CD4-positive, alpha-beta T cell treated with Interferon gamma for 1 hour (primary cell): ENCODE measurements at places on chromosomes 13 and 19.
A peak's percentile ranks its signal among the peaks of the same experiment; 100 is the strongest.

- no peak for DNase-seq
Measured at GRCh38 chr19:13153569-13154240, 3.5 kb downstream of the IER2 start.

- DNase-seq = no peak
Measured at GRCh38 chr13:26051231-26051656, 572 bp downstream of the SHISA2 start.

GRCh38 chr13:76848596-76848995 lies 37.6 kb downstream of the KCTD12 start:
- no peak for DNase-seq

DNA sequence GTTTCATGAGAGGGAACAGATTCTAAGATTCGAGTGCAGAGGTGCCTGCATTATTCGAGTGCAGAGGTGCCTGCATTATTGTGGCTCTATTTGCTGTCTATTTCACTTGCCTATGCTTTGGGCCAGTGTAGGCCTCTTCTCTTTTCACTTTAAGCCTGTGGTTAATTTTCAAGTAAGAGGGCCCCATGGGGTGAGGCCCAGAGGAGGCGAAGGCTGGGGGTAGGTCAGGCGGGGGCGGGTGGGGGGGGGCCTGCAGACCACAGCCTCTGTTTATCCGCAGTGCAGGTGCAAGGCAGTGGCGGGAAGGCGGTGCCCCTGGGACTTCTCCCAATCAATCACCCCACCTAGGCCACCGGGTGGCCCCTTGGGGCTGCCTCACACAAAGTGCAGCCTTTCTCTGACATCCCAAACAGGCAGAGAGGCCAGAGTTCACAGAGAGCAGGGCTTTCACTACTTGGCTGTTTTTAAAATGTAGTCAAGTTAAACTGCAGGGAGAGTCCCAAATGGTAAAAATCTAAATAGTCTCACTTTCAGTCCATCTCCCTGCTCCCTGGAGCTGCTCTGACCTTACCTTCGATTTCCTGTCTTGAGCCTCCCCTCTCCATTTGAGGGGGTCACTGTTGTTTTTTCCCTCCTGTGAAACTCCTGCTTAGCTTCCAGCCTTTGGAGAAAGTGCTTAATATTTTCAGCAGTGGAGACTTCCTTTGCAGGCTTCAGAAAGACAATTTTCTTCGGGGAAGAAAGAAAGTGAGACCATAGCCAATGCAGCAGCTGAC lies 249.0 kb downstream of the DLEU7 start:
- peak; percentile 68 for DNase-seq

- DNase-seq = no peak
Measured at GRCh38 chr13:93356469-93356868, 129.9 kb downstream of the GPC6 start.

DNA sequence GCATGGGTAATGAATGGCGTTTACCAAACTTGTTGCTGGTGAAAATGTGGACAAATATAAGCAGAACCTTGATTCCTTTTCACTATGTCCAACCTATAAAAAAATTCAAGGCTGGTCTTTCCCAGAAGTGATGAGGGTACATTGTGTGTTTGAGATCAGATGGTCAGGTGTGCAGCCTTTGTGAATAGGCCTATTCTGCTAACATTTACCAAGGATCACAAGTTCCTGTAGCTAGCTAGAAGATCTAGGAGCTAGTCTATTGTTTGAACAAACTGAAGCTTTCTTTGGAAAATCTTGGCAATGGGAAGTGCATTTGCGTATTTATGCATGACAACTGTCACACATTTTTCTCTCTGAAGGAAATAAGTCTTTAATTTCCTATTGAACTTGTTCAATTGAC lies 489.6 kb downstream of the KLF5 start:
- DNase-seq = no peak

GRCh38 chr13:76813000-76813691 lies 73.1 kb downstream of the KCTD12 start:
- no peak for DNase-seq

- no peak for DNase-seq
Measured at GRCh38 chr13:75764251-75764925, 128.3 kb downstream of the LMO7 start.

- no peak for DNase-seq
Measured at GRCh38 chr19:28857967-28858366, 355.0 kb downstream of the UQCRFS1 start.

GRCh38 chr19:32172566-32173160 lies 172.7 kb upstream of the ZNF507 start:
- DNase-seq = no peak

GRCh38 chr13:28425793-28426192 lies 69.1 kb downstream of the FLT1 start:
- no peak for DNase-seq

DNA sequence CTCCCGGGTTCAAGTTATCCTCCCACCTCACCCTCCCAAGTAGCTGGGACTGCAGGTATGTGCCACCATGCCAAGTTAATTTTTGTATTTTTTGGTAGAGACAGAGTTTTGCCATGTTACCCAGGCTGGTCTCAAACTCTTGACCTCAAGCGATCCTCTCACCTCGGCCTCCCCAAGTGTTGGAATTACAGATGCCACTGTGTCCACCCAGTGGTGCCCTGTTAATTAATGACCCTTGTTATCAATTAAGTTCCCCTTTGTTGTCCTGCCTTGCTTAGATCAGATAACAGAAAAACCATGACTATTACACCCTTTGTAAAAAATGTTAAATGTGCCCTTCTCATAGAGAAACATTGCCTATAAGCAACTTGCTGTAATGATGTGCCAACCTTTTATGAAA lies 34.4 kb upstream of the IGFL1 start:
- no peak for DNase-seq

GRCh38 chr13:112513761-112514160 lies 74.2 kb downstream of the TUBGCP3 start:
- DNase-seq = no peak

DNA sequence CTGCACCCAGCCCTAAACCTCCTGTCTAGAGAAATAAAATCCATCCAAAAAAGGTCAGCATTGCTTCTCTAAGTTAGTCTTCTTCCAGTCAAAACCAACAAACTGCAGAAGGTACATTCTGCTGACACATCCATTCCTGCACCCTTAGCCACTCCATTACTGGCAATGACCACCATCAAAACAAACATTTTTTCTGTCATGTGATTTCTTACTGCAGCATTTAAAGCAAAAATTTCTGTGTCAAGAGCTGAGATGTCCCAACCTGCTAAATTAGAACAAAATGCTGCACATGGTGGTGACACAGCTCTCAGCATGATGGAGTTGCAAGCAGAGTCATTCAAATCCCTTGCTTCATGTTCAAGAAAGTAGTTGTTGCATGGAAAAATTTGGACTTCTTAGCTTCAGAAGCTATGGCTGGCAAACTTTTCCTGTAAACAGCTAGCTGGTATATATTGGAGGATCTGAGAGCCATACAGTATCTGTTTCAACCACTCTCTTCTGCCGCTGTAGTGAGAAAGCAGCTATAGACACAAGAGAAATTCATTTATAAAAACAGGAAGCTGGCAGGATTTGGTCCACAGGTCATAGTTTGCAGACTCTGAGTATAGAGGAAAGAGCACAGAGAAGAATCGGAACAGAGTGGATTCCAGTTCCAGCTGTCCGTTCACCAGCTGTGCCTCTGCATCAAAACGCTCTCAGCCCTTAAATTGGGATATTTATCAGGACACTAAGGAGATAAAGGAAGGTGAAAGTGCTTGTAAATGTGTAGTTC lies 17.4 kb downstream of the RUBCNL start:
- DNase-seq = no peak

DNA sequence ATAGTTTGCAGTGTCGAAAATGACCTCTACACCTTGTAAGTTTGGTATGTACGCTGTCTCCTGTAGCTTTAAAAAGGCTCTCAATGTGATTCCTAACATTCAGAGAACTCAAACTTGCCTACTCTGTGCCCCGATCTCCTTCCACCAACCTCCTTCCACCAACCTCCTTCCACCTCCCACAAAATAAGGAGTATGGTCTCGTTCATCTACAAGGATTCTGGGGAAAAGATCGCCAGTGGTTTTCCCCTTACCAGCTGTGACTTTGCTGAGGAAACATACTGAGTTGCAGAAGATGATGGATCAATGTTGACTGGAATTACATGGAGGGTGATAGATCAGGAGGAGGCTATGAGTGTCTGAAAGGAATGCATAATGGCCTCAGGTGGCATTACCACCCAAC lies 16.0 kb downstream of the MYO16 start:
- DNase-seq = no peak

DNA sequence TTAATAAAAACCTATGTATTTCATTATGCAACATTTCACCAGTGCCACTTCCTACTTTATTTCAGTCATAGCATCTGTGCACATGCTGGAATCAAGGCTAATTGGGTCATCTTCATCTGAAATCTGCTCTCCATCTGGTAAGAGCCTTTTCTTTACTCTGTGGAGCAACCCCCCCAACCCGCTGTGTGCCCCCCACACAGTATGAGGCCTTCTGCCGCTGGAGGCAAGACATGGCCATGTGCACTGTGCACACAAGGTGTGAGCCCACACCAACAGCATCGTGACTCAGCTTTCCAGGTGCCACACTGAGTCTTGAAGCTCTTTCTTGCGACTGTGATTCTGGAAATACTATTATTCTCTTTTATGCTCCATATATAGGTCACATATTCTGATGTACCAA lies 471.0 kb downstream of the TBC1D4 start:
- DNase-seq = no peak

DNA sequence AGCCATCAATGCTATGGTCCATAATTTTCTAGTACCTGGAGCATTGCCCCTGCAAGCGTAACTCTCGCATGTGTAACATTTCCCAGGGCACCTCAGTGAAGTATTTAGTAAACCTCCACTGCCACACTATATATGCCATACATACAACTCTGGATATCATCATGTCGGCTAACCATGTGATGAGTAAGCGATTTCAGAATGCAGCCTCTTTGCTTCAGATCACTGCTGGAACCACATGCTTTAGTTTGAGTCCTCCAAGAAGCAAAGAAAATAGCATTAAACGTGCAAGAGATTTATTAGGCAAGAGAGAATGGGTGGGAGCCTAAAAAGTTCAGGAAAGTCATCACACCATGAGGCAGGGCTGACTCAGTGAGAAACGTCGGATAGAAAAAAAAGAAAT lies 635.6 kb upstream of the SLITRK5 start:
- no peak for DNase-seq

DNA sequence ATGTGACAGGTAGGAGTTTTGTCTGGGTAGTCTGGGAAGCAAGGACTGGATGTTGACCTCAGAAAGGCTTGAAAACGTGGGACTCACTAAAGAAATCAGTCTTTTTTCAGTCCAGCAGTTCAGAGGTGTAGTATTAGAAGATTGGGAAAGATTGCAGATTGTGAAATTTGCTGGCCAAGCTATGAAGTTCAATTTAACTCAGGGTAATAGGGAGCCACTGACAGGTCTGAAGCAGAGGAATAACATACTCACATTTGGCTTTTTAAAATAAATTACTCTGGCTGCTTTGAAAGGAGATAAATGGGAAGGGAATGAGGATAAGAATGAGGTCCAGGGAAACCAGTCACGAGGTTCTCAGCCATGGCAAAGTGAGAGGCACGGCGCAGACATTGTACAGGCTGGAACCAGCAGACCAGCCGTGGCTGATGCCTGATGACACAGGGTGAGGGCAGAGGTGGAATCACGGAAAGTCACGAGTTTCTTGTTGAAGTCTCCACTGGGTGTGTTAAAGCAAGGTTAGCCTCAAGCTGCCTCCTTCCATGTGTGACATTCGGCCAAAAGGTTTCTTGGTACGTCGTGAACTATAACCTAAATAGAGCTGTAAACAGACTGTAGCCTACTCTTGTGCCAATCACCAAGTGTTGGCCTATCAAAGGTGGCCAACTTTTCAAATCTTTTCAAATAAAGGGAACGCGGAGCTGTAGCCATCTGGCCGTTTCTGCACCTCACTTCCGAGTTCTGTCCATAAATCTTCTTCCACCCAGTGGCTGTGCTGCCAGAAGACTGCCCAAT lies 377.6 kb downstream of the IRS2 start:
- no peak for DNase-seq

- no peak for DNase-seq
Measured at GRCh38 chr13:74730556-74731331, 596.5 kb upstream of the KLF12 start.

- peak; percentile 7 for DNase-seq
Measured at GRCh38 chr19:56837492-56838023, 3.0 kb downstream of the PEG3 start.

DNA sequence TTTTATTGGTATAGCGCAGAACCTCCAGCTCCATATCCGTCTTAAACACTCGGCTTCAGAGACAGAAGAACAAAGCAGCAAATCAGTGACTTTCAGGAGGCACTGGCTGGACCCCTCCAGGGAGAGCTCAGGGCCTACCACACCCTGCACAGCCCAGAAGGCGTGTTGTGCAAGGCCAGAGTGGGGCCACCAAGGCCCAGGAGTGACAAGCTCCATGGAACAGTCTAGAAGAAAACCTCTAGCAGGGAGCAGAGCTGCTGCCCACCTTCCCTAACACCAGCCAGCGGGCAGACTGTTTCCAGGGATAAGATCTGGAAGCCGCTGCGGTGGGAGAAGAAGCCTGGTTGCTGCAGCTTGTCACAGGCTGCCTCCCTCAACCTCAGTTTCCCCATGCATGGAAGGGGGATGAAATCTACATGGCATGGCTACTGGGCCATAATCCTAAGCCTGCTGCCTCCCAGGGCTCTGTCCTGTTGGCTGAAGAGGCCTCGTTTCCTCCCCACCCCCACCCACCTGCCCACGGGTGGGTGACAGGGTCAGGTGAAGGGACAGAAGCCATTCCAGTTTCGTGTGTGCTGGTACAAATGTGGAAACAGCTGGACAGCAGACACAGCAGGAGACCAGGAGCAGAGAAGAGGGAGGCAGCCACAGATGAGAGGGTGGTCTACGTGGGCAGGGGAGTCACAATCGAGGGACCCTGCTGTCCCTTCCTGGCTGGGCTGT lies 57.4 kb downstream of the PEPD start:
- no peak for DNase-seq

GRCh38 chr19:55099557-55100506 lies 17.6 kb downstream of the PPP1R12C start:
- no peak for DNase-seq

DNA sequence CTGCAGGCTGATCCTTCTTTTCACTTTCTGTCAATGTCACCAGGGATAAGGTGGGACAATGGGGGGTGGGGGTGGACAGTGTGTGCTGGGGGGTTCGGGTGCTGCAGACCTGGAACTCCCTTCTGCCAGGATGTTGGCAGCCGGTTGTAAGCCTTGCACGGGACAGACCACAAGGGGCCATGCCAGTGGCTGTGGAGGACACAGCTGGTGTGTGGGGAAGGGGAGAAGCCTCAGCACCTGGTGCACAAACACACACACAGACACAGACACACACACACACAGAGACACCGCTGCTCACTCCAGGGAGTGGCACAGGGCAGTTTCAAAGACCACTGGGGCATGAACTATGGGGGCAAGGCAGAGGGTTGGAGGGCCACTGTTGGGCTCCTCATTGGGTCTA lies 3.6 kb downstream of the F2RL3 start:
- DNase-seq = no peak
